ENCODE measurements at places on chromosomes 4 and X. TPM values are rescaled to one million over a fixed set of nuclear protein-coding genes. Genes with fewer than 3 reads are reported as not detected.
A peak's percentile ranks its signal among the peaks of the same experiment; 100 is the strongest.

UGT2A3 gene
- not detected for total RNA-seq

GRCh38 chrX:119622356-119623232 lies 16.4 kb upstream of the NKRF start:
- DNase-seq, result peak; percentile 73
- no peak overlapping the region for H3K4me3 ChIP-seq
- H3K4me1 ChIP-seq, result peaks cover 5% of the 10 kb centered on the region
- no peaks in the 10 kb centered on the region for H3K27me3 ChIP-seq
- no peak overlapping the region for H3K27ac ChIP-seq

GRCh38 chr4:89617317-89617716 lies 219.6 kb downstream of the SNCA start:
- no peaks in the 10 kb centered on the region for H3K27me3 ChIP-seq
- no peak overlapping the region for H3K27ac ChIP-seq
- no peaks in the 10 kb centered on the region for H3K4me1 ChIP-seq
- no peak for DNase-seq
- H3K4me3 ChIP-seq, result no peak overlapping the region
- H3K36me3 ChIP-seq, result no peaks in the 10 kb centered on the region

GRCh38 chr4:64157397-64157796 lies 251.9 kb downstream of the TECRL start:
- no peaks in the 10 kb centered on the region for H3K36me3 ChIP-seq
- no peak overlapping the region for H3K27ac ChIP-seq
- H3K27me3 ChIP-seq, result no peaks in the 10 kb centered on the region
- DNase-seq, result no peak
- no peaks in the 10 kb centered on the region for H3K4me1 ChIP-seq

DNA sequence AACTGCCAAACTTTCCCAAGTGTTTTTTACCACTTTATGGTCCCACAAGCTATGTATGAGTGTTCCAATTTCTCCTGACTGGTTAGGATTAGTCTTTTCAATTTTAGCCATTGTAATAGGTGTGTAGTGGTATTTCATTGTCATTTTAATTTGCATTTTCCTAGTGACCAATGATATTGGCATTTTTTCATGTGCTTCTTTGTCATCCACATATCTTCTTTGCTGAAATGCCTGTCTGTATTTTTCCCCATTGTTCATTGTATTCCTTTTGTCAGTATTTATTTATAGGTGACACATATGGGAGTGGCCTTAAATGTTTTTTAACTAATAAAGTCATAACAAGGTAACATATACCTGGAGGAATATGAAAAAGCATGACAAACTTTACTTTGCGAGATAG lies 9.2 kb upstream of the UBE2D3 start:
- no peak overlapping the region for H3K4me3 ChIP-seq
- no peaks in the 10 kb centered on the region for H3K27me3 ChIP-seq
- H3K36me3 ChIP-seq, result no peaks in the 10 kb centered on the region
- no peak for DNase-seq
- no peaks in the 10 kb centered on the region for H3K4me1 ChIP-seq

- H3K36me3 ChIP-seq, result no peaks in the 10 kb centered on the region
- no peak overlapping the region for H3K4me3 ChIP-seq
- H3K27ac ChIP-seq, result no peak overlapping the region
Measured at GRCh38 chr4:156238171-156238570, 284.5 kb upstream of the CTSO start.

Measured in osteoblast (primary cell).